ENCODE measurements at places on chromosomes 7 and 10.

DNA sequence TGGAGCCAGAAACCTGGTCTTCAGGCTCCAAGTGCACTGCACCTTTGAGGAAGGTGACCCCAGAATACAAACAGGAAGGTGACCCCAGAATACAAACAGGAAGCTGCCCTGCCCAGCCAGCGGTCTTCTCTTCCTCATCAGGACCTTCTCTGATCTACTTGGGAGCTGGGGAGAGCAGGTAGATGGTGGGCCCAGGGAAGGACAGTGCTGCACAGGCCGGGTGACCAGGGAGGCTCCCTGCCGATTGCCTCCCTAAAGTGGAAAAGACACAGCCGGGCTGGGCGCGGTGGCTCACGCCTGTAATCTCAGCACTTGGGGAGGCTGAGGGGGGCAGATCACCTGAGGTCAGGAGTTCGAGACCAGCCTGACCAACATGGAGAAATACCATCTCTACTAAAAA is 151.8 kb upstream of the CHST15 start:
- no peak for DNase-seq

DNA sequence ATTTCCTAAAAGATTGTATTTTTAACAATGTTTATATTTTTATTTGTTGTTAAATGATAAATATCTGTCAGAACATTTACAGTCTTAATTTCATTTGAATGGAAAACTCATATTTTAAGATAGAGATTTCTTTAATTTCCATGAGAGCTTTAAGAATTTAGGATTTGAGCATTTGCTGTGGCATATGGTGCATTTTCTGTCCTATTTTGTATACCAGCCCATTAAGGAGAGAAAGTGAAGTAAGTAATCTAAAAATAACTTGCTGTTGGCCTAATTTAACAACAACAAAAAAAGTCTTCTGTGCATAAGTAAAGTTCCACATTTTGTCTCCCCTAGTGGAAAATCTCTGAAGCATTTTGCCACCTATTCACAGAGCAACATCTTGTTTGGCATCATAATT is 190.9 kb upstream of the PPP1R3A start:
- DNase-seq: no peak

DNA sequence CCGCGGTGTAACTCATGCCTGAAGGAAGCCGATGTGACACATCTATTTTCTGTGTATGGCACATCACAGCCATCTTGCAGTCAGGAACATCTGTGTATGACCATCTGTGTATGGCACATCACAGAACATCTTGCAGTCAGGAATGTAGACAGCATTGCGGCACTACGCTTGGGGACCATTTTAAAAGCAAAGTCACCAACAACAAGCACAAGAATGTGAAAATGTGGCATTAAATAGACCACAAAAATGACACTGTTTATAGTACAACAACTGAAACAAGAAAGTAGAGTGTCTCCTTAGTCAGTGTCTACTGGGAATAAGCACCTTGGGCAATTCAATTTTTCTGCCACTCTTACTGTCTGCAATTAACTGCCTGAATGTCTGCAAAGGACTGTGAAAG is 124.4 kb downstream of the HGF start:
- DNase-seq: no peak

- DNase-seq: no peak
Measured at GRCh38 chr10:76937181-76937600, 700.4 kb downstream of the KCNMA1 start.

DNA sequence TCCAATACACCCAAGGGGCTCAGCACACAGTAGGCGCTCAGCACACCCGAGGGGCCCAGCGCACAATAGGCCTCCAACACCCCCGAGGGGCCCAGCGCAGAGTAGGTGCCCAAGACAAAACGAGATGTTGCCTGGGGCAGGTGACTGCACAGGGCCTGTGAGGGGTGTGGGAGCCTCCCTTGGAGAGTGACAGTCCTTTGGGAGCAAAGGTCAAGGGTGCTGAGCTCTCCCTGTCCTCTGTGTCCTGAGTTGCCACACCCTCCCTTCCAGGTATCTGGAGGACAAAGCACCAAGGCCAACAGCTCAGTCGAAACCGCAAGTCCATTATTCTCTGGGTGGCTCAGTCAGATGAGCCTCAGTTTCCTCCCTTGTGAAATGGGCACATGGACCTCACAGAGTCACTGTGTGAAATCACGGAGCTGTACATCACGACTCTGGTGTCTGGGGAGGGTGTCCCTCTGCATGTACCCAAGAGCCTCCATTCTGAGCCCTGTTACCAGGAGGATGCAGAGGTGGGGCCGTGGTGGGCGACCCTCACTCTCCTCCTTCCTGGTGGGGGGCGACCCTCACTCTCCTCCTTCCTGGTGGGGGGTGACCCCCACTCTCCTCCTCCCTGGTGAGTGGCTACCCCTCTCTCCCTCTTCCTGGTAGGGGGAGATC is 81.3 kb downstream of the FOXL3 start:
- DNase-seq: no peak

- no peak for DNase-seq
Measured at GRCh38 chr10:108323274-108323798, 1158.8 kb upstream of the SORCS1 start.

DNA sequence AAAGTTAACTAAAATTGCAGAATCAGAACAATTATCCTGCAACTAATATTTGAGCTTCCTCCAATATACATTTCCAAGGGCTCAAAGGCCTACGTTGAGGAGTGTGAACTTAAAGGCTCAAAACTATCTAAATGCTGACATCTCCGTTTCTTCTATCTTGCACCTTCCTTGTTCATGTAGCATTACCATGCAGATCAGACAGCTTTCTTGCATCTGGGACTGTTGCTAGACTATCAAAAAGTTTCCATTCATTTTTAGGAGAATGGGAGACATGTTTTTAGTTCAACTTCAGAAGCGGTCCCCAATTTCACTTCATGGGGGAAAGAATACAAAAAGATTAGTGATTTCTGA is 2.9 kb downstream of the ANKRD1 start:
- DNase-seq: no peak

DNA sequence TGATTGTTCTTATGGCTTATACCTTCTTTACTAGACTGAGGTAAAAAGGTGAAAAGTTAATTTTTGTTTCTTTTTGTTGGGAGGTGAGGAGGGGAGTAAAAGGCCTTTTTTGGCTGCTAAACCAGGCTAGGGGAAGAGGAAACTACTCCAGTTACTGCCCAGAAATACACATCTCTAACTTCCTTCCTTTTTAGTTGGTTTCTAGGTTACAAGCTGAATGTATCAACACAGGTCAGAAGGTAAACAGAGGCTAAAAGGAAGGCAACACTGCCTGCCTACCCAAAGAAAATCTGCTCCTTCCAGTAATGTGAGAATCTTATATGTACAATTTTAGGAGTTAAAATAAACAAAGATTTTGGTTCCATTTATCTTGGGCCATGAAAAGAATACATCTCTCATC is 140.4 kb downstream of the NRBF2 start:
- DNase-seq: no peak

GRCh38 chr10:100359030-100359432 is 12.0 kb downstream of the SCD start:
- no peak for DNase-seq

DNA sequence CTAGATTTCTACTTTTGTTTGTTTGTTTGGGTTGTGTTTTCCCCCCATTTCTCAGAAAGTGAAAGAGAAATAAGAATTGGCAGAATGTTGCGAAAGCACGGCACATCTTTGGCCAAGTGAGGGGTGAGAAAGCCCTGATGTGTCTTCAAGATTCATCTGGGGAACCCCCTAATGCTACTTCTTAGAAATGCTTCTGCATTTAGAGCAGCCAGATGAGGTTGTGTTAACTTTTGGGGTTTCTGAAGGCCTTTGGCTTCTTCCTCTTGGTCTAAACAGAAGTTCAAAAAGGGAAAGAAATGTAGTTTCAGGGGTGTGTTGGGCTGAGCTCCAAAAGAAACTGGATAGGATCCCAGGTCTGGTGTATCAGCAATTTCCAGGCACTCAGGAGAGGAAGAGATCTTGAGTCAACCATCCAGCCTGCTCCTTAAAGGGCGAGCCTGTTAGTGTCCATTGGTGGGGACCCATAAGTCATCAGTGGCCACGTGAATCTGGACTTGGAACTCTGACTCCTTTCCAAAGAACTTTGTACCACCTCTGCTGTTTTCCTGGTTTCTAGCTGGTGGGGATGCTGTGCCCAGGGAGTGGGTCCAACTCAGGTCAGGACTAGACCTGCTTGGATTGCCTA is 6.5 kb downstream of the DUSP5 start:
- DNase-seq: peak; percentile 66

DNA sequence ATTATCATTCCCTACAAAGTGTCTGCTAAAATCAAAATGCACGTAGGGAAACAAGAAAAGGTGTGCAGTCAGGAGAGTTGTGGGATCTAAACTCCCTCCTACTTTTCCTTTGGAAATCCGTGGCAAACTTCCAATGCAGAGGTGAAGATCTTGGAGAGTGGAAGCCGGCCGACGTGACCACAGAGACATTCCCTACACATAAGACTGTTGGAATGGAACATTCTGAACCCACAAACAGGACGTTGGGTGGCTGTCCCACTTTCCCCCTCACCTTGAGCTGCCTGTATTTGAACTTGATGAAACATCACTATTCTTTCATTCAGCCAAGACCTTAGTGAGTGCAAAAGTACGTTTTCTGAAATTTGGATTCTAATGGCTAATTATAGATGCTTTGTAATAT is 65.9 kb downstream of the PRKCQ start:
- DNase-seq: no peak

GRCh38 chr10:541750-542371 is 147.6 kb downstream of the DIP2C start:
- no peak for DNase-seq

DNA sequence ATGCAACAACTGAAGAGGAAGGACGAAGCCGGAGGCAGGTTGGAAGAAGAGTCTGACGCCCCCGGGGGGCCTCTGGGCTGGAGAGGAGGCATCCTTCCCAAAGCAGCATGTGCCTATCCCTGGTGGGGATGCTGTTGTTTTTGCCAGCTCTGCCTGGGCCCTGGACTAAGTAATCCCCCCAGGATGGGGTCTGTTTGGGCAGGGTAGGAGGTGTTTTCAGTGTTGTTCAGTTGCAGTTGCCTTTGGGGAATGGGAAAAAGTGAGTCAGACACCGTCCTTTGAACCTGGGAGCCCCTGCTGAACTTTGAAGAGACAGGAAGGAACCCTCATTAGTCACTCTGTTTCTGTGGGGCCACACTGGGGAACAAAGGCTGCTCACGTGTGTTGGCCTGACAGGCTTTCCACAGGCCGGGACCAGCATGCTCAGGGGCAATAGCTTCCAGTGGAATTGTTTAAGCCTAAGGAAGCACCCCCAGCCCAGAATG is 35.2 kb upstream of the GDF10 start:
- no peak for DNase-seq

DNA sequence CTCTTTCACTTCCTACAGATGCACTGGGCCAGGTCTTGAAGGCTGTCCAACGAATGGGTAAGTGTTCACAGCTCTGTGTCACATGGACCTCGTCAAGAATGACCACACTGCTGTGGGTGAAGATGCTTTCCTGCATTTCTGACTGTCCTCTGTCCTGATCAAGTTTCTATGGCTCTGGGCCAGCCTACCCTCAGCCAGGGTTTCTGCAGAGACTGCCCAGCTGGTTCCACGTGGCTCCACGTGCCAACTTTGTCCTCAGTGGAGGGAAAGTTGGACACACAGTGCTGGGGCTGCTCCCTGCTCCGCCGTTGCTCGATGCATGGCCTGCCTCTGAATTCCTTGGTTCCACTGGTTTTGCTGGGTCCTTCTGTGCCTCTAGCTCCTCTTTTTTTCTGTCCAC is 152.3 kb downstream of the EGFR start:
- DNase-seq: no peak

- no peak for DNase-seq
Measured at GRCh38 chr10:77638321-77639101, 903 bp upstream of the KCNMA1 start.

DNA sequence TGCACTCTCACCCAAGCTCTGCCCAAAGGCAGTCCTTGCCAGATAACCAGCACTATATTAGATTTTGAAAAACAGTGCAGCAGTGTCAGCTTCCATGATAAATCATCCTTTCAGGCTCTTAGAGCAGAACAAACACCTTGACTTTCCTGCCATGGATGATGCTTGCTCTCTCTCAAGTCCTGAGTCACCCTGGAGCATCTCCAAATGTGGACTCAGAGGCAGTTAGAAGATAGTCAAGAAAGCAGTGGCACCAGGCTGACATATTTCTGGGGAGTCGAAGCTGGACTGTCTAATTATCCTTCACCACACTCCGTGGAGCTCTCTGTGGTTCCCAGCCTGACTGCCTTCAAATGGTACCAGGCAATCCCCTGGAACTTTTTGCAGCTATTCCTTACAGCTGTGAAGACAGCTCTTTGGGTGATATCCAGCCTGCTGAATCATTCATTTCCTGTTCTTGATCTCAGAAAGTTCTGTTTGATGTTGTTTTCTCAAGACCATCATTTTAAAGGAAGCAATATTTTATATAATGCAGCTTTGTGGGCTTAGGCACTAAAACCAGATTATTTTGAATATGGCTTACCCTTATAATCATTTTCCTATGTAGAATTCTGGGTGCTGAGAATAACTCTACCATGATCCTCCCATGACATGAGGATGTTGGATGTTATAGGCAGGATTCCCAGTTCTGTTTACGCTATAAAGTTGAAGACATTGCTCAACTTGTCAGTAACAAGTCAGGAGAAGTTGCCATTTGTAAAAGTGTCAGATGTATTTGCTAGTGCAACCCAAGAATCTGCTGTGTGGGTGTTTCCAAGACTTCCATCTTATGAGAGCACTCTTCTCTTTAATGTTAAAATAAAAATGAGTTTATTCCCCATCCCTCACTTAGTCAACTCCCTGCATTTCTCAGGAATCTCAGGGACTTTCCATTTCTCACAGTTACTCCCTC is 233.8 kb downstream of the C7orf25 start:
- no peak for DNase-seq

DNA sequence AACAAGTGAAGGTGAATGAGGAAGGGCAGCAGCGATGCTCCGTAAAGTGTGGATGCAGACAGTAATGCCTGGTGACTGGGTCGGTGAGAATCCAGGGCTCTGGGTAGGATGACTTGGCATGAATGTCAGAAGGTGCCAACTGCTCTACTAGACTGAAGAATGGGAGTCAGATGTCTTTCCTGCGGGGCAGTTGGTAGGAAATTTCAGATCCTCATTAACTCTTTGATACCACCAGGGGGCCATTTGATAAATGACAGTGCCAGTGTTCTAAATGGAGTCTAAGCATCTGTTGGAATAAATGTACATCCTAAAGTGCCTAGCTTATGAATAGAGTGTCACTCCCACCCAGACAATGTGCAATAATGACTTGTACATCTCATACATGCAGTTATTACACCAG is 462.0 kb downstream of the GRM8 start:
- DNase-seq: no peak

- no peak for DNase-seq
Measured at GRCh38 chr7:102814025-102814471, 65.2 kb downstream of the FAM185A start.

- DNase-seq: peak; percentile 71
Measured at GRCh38 chr10:4283846-4284610, 499.0 kb upstream of the KLF6 start.

- no peak for DNase-seq
Measured at GRCh38 chr10:71801361-71801760, 28.0 kb upstream of the VSIR start.

DNA sequence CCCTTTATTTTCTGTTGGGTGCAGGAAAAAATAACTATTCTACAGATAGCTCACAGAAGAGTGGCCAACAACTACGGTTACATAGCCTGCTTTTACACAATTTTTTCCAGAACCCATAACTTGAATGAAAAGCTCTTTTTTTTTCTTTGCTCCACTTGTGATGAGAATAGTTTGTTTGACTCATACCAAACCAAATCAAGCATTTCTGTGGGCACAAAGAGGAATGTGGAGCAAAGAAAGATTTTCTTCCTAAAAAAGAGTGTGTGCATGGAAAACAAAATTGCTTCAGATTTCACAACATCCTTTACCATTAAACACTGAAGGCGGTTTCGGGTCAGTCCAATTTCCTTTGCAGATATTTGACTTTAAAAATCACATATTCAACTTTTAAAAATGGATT is 54.8 kb upstream of the RAB11FIP2 start:
- DNase-seq: peak; percentile 20
